Uterine smooth muscle cell (primary cell): ENCODE measurements at places on chromosomes 5 and 9. TPM values are rescaled to one million over a fixed set of nuclear protein-coding genes. Genes with fewer than 3 reads are reported as not detected.

CCL27 gene
- total RNA-seq: 0.11 TPM in 1 of 2 replicates, not detected in the other

ORM2 gene
- not detected in 2 replicates for total RNA-seq

CA9 gene
- 0.44 and 8.6 TPM in 2 replicates for total RNA-seq

IL3 gene
- not detected in 2 replicates for total RNA-seq

FAM81B gene
- not detected in 2 replicates for total RNA-seq

MTMR12 gene
- total RNA-seq: 25.0 and 26.0 TPM in 2 replicates

SLC6A18 gene
- total RNA-seq: not detected in 2 replicates

BARHL1 gene
- total RNA-seq: not detected in 2 replicates

CCNJL gene
- total RNA-seq: 0.11 and 0.12 TPM in 2 replicates

TAF1L gene
- under 0.01 TPM in 2 replicates for total RNA-seq

SNCB gene
- total RNA-seq: 0.37 and 2.8 TPM in 2 replicates

ANKRD31 gene
- total RNA-seq: 0.11 and 0.25 TPM in 2 replicates

COX7C gene
- total RNA-seq: 170 and 222 TPM in 2 replicates

HSPB3 gene
- 0.25 and 1.8 TPM in 2 replicates for total RNA-seq

C5orf58 gene
- not detected in 2 replicates for total RNA-seq

PRRX2 gene
- total RNA-seq: 2.0 and 3.8 TPM in 2 replicates

IL31RA gene
- total RNA-seq: 1.2 and 1.7 TPM in 2 replicates
